ENCODE measurements at places on chromosomes 3 and 15.

DNA sequence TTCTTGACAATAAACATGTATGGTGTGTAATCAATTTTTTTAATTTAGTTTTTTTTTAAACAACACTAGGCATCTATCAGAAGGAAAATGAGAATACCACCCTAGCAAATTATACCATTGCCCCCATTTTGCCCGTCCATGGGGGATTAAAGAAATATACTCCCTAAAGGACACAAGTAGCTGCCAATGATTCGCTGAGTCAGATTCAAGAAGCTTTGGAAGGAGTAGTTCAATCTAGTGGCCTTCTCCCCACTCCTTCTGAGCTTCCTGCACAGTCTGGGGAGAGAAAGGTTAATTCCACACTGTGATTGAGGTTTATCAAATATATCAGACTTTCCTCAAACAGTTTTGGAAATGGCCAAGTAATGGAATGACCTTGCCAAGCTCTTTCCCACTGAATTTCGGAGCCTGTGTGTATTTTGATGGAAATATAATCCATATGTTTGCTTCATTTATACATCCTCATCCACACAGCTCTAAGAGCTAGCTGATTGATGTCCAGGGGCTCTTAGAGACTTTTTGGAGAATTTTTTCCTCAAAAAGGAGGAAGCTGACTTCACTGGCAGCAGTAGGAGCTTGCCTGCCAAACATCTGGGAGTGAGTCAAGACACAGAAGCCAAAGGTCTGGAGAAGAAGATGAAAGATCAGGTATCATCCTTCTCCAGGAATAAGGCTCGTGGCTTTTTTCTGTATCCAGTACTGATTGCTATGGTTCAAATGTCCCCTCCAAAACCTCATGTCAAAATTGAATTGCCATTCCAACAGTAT is 478.5 kb upstream of the PROK2 start:
- peak; percentile 9 for DNase-seq

GRCh38 chr15:79007066-79007465 is 62.2 kb upstream of the CTSH start:
- peak; percentile 70 for DNase-seq

DNA sequence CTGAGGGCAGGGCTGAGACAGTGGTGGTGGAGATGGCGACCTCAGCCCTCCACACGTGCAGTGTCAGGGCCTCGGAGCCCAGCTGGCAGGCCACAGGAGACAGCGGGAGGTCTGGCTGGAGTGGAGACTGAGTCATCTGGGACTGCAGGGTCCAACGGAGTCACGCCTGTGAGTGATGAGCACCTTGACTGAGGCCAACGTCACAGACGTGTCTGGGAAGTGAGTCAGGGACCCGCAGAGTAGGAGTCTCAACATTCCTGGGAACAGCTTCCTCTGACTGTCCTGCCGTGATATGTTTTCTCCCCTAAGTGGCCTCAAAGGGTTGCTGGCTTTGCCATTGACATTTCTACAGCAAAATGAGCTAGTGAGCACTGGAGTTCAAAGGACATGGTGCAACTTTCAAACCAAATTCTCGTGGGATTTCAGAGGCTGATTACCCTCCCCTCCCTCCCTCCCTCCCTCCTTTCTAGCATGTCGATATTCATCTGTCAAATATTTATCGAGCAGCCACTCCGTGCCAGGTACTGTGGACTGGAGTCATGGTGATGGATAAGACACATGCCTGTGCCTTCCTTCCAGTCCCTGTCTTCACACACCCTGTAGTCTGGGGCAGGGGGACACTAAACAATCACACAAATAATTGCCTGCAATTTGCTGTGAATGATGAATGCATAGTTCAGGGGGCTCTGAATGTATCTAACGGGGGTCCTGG is 53.3 kb upstream of the AMOTL2 start:
- peak; percentile 97 for DNase-seq

- no peak for DNase-seq
These were observed 145.1 kb upstream of the CNTN4 start for GRCh38 chr3:1953536-1953935.

DNA sequence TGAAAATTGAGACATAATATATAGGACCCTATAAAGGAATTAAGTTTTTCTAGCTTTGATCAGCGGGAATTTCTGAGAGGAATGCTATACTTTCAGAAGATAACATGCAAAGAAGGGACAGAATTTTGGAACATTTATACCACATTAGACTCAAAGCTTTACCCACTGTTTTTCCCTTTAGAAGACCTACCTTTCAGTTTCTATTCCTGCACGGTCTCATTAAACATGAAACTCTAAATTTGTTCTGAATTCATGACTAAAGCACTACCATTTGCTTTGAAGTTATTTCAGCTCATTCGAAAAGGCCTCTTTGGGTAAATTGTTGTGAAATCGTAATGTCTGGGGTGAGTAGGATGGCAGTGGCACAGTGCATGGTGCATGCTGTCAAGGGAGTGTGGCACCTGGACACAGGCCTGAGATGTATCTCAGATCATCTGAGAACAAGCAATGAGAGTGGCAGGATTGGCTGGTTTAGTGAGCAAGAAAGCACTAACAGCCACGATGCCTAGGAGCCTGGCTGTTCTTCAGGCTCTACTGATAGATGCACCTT is 42.5 kb downstream of the CHCHD4 start:
- DNase-seq = no peak

DNA sequence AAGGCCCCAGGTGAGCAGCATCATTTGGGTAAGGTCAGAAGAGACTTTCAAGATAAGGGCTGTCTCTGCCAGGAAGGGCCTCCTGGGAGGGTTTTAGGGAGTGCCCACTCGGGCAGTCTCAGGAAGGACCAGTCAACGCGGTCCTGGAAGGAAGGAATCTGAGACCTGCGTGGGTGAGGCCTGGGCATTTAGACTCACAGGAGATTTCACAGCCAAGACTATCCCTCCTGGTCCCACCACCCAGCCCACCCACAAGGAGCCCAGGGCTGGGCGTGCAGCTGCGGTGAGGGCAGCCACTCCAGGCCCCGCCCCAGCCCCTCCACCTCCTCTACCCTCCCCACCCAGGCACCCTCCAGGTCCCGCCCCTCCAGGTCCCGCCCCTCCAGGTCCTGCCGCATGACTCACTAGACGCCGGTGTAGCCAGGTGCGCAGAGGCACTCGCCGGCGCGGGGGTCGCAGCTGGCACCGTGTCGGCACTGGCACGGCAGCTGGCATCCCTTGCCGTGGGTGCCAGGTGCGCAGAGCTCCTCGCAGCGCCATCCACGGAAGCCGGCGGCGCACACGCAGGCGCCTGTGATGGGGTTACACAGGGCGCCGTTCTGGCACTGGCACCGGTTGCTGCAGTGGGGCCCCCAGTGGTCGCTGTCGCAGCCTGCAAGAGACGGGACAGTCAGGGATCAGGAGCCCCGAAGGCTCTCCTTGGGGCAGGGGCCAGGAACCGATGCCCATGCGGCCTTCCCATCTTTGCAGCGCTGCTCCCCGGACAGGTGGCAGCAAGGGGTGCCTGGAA is 112.7 kb downstream of the RAB11A start:
- no peak for DNase-seq

- no peak for DNase-seq
These were observed 60.1 kb downstream of the SGO1 start for GRCh38 chr3:20125897-20126296.

DNA sequence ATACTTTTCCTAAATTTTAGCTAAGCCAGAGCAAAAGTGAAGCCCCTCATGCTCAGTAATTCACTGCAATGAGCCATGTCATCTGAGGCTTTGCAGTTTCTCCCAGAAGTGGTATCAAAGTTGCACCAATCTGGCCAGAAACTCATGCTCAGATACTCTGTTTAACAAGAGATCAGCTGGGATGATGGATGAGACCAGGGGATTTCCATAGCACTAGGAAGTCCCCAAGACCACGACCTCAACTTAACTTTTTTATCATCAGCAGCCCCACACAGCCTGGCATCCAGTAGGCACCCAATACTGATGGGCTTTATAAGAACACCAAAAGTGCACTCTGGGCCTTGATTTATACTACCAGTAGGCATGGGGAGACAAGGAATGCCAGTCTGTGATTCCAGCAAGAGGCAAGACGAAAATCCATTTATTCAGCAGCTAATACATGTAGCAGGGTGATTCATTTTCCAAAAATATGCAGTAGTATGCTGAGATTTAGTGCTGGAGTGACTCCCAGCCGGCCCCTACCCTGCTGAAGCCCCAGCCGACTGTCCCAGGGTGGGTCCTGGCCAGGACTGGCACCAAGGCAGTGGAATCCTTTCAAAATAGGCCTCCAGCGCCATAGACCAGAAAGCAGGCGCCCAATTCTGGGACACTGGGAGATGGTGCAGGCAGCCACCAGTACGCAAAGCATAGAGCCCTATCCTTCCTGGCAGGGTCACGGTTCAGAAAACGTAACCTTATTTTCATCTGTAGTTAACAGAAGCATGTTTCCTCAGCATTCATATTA is 612 bp upstream of the LDHAL6B start:
- DNase-seq = no peak

DNA sequence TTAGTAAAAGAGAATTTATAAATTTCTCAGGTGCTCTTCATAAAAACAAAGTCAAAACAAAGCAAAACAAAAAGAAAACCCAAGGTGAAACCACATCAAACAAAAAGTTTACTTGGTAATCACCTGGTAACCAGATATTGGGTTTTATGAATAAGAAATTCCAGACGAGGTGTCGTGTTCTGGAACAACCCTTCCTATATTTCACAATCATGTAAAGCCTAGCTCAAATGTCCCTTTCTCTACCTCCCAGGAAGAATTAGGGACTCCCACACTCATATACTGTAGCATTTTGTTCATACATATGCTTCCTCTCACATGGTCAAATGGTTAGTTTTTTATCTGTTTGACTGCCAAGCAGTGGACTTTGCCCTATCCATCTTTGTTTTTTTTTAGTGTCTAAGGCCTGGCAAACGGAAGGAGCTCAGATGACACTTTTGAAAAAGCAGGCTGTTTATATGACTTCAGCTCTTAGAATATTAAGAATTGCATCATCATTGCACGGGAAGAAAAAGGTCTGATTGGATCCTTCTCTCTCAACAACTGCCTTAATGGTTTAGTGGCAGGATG is 326.7 kb upstream of the TBL1XR1 start:
- peak; percentile 59 for DNase-seq

DNA sequence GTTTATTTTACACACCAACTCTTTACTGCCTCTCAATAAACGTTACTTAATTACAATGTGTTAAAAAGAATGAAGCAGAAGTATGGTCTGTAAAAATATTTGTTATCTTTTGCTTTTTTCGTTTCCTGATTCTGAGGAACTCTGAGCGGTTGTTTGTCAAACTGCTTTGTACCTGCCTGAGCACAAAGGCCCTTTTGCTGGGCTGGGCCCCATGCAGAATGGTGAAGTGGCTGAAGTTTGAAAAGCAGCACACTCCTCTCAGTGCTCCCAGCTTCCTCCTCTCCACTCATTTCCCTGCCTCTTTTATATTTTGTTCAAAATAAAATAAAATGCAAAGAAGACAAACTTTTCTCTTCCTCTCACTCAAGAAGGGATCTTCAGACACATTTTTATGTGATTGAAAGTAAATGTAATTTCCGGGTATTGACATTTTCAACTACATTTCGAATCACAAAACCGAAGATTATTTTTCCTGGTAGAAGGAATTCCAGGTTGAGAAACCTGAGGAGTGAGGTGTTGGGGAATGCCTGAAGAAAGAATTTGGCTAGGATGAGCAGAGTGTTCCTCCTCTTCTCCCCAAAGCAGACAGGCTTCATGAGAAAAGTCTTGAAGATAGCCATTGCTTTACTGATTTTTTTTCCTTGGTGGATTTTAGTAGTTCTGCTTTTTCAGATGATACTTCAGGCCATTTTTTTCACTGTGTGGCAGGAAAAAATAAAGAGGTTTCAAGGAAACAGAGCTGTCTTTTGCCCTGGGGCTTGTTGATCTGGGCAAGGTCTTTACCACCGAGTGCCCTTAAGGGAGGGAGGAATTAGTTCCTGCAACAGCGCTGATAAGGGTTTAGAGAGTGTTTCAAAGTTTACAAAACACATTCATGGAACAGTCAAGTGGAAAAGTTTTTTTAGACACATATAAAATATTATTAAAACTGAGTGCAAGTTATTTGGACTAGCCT is 229.8 kb downstream of the NFKBIZ start:
- DNase-seq = no peak

DNA sequence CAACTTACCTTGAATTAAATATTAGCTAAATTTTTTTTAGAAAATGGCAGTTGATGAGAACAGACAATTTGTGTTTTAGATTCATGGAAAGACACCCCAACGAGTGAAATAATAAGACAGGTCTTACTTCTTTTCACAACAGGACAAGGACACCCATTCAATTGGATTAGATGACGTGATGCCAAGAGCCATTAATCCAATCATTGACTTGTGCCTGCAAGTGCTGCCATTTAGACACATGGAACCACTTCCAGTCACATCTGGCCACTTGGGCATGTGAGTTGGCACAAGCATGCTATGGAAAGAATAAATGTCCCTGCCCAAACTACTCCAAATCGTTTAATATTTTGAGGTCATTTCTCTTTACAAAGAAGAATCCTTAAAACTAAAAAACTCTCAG is 1308.8 kb downstream of the ROBO2 start:
- no peak for DNase-seq

- no peak for DNase-seq
These were observed 313.7 kb upstream of the COL8A1 start for GRCh38 chr3:99324636-99325203.

- no peak for DNase-seq
These were observed 763 bp downstream of the KBTBD8 start for GRCh38 chr3:66998904-66999235.

DNA sequence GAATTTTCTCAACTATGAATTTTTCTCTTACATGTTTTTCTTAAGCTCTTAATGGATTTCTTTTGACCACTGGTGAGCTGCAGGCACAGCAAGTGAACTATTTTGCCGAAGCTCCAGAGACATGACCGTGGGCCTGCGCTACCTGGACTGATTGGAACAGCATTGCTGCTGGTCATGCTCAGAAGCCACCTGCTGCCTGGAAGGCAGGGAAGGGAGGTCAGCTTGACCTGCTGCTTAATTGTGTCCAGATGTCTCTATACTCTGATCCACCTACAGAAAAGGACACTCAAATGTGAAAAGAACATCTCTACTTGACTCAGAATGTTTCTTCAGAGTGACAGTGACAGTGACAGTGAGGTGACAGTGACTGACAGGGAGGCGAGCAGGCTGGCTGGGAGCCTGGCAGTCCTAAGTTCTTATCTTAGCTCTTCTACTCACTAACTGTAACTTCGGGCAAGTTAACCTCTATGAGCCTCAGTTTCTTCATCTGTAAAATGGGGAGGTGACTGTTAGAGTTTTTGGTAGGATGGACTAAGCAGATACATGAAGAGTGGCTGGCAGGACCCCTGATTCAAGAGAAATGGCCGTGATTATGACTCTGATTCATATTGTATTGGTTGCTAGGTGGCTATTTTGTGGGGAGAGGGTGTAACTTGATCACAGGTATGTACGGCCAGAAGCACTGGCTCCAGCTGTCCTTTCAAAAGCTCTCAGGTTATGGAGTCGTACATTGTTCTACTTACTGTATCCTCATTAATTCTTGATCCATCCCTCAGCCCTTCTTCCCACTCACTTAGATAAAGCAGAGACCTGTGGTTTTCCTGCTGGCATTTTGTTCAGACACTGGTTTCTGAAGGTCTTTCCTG is 54.8 kb upstream of the DLG1 start:
- no peak for DNase-seq
